ENCODE measurements at places on chromosomes 12 and 14.

DNA sequence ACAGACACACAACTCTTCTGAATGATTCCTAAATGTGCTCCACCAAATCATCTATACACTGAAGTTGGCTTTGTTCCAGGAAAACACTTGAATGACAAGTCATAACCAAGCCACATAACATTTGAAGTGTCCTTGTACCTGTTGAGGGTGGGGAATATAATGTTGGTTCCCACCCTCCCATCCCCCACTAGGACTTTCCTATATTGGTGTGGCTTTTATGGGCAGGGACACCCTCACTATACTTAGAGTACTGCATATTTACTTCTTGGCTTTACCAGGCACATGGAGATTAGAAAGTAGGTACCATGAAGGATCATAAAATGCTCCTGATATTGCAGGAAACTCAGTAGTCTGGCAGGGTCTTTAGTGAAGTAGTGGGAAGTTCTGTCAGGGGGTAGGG, 9.7 kb upstream of the BHLHE41 start:
- no peak for DNase-seq

- no peak for DNase-seq
Measured at GRCh38 chr12:96197503-96198272, 3.5 kb downstream of the ELK3 start.

DNA sequence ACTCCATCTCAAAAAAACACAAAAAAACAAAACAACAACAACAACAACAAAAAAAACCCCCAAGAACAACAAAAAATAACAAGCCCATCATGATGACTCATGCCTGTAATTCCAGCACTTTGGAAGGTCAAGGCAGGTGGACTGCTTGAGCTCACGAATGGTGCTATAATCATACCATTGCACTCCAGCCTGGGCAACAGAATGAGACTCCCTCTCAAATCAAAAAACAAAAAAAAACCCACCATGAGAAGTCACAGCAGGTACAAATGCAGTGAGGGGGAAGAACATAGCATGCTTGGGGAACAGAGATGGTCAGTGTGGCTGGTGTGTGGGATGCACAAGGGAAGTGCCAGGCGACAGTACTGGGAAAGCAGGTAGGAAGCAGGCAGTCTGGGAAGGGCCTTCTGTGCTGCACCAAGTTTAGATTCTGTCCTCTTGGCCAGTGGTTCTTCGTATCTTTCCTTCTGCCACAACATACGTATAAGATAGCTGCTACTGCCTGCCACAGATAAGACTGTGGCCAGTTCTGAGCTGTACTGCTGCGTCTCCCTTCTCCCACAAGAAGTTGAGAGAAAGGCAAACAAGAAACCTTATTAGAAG, 28.0 kb downstream of the ATG14 start:
- no peak for DNase-seq

DNA sequence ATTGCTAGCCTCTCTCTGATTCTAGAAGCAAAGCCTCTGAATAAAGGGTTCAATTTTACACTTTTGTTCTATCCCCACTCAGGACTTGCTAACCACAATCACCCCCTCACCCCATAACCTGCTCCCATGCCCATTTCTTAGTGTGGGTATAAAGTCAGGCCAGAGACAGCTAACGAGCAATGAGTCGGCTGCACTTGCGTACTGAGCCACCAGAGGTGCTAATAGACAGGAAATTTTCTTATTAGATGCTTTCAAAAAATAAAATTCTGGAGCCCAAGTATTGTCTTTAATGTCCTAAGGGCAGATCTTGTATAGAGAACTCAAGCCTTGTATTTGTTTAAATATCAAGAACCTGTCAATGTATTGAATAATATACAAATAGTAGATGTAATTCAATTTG, 256.9 kb downstream of the SYT1 start:
- DNase-seq: no peak

- DNase-seq: no peak
Measured at GRCh38 chr14:20400589-20400964, 12.7 kb downstream of the TEP1 start.

DNA sequence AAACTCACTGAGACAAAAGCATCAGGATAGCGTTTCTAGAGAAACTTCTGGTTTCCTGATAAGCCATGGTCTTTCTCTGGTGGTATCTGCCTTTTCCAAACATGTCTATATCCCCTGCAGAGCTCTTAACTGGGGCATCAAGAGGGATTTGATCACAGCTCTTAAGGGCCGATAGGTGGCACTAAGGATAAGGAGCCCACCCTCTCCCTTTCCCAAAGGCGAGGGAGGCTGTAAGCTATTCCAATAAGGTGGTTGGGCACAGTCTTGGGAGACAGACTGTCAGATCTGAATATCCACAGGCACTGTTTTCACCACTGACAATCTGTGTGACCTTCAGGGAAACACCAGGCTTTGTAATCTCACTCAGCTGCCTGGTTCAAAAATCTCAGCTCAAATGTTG, 206.0 kb downstream of the ADGRD1 start:
- no peak for DNase-seq

DNA sequence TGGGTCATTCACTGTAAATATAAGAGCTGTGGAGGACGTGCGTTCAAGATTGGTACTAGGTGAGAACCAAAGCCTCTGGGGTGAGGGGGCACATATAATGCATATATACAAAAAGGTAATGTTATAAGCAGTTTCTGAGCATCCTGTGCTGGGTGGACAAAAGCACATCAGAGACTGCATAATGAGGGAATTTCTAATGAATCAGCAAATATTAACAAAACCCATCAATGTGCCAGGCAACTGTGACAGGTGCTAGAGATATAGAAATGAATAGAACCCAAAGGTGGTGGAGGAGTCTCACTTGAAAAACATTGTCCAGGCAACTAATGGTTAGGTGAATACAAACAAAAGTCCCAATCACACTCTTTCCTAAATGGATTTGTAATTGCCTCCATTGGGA, 74.7 kb downstream of the GPR65 start:
- DNase-seq: no peak

DNA sequence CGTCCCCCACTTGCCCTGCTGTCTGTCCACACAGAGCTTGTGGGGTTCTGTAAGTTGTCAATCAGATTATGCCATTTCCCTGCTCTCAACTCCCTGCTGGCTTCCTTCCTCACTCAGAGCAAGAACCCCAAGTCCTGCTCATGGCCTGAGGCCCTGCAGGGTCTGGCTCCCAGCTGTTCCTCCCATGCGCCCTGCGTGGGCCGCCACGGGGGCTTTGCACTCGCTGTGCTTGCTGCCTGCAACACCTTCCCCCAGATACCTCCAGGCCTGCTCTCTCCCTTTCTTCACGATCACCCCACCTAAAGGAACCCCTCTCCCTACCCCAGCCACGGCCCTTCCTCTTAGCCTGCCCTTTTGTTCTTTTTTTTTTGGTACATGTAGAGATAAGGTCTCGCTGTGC, 234.6 kb downstream of the AACS start:
- DNase-seq: no peak

DNA sequence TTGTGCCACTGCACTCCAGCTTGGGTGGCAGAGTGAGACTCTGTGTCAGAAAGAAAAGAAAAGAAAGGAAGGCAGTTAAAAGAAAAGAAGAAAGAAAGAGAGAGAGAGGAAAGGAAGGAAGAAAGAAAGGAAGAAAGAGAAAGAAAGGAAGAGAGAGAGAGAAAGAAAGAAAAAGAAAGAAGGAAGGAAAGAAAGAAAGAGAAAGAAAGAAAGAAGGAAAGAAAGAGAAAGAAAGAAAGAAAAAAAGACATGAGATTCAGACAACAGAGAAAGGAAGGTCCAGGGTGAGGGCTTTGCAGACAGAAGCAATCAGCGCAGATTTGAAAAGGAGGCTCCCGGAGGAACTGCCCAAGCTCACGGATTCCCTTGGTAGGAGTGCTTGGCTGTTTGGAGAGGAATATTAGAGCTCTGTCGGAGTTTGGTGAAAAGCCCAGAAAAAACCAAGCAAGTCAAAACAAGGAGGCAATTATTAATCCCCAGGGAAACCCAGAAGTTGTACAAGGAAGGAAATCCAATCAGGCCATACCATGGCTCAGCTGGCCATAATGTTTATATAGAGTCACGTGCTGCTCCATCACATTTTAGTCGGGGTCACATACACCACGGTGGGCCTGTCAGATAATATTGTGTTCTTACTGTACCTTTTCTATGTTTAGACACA, 11.6 kb upstream of the CCDC85C start:
- DNase-seq: no peak

DNA sequence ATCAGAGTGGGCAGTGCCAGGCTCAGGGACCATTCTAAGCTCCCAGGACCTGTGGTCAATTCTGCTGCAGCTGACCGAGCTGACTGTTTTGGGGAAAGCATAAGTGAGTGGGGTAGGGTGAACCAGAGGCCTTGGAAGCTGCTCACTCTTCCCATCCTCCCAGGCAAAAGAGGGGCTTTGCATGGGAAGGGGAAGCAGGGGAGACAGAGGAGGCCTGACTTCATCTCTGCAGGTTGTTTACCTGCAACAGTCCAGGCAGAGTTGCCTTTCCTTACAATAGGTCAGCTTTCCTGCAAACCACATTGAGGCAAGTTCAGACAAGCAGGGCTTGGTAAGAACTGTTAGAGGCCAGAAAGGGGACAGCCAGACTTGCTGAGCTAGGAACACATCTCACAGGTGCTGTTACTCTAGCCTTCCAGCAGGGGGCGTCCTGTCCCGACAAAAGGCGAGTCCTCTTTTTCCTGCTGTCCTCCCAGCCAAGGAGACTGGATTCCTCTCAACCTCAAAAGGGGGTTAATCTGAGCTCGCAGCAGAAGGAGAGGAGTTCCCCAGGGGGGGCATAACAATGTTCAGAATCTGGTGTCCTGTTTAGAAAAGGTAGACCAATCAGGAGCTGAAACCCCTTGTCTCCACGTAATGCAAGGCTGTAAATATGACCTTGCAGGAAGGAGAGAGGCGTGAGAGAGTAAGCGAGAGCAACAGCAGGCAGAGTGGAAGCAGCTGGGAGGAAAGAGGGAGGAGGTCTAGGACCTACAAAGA, 4.3 kb upstream of the DHRS2 start:
- DNase-seq: peak; percentile 58

DNA sequence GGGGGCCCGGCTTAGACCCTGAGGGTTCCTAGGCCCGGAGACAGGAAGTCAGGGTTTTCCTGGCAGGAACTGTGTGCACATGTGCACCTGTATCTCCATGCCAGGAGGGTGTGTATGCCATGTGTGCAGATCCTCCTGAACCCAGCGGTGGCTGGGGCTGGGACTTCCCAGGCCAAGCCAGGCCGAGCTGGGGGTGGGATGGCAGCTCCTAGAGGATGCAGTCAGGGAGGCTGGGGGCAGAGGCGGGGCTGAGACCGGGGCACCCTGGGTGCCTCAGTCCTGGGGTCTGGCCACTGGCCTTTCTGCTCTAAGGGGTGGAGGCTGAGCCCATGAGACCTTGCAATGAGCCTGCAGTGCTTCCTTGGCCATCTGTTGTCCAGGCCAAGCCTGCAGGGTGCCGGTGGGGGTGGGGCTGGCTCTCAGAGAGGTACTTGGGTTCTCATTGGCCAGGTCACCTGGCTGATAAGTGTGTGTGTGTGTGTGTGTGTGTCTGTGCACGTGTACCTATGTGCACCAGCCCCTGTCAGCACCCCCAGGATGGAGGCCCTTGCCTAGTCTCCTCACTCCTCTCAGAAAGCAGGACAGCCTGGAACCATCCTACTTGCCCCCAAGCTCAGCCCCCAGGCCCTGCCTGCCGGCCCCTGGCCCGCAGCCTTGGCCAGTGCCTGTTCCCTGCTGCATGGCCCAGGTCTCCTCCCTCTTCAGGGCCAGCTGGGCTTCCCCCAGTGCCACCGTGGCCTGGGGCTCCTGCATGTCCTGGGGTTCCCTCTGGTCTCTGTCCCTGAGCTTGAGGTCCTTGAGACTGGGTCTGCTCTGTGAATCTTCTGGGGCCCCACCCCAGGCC, 10.6 kb upstream of the TNFAIP2 start:
- DNase-seq: no peak

DNA sequence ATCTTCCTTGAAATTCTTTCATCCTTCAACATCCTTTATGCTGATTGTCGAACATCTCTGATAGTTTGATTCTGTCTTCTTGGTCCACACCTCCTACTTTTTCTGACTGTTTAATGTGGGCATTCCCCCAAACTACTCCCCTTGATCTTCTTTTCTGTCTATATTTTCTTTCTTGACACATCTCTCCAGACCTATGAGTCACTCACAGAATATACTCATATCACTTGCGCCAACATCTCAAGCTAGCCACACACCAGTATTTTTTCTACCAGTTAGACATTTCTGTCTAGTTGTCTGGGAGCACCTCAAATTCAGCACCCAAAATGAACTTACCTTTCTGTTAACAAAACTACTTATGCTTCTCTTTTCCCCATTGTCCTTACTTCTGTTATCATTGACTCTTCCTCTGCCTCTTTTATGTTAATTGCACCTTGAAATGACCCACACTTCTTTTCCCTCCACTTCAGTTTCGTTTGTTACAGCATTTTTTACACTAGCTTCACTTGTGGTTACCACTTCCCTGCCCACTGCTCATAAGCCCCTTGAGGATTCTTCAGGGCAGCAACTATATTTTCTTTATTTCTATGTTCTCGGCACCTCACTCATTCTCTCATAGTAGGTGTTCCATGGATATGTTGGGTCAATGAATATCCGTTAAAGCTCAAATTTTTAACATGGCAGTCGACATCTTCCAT, 33.5 kb downstream of the TSHR start:
- no peak for DNase-seq
